ENCODE measurements at places on chromosomes 5 and 9.

GRCh38 chr9:130352586-130353285 is 87.2 kb downstream of the HMCN2 start:
- no peak overlapping the region for H3K27ac ChIP-seq
- no peaks in the 10 kb centered on the region for H3K4me1 ChIP-seq
- no peaks in the 10 kb centered on the region for H3K27me3 ChIP-seq
- no peaks in the 10 kb centered on the region for H3K36me3 ChIP-seq

GRCh38 chr5:88502179-88503040 is 233.8 kb upstream of the TMEM161B start:
- no peaks in the 10 kb centered on the region for H3K27me3 ChIP-seq
- H3K27ac ChIP-seq, result no peak overlapping the region
- no peaks in the 10 kb centered on the region for H3K36me3 ChIP-seq
- no peak for DNase-seq

DNA sequence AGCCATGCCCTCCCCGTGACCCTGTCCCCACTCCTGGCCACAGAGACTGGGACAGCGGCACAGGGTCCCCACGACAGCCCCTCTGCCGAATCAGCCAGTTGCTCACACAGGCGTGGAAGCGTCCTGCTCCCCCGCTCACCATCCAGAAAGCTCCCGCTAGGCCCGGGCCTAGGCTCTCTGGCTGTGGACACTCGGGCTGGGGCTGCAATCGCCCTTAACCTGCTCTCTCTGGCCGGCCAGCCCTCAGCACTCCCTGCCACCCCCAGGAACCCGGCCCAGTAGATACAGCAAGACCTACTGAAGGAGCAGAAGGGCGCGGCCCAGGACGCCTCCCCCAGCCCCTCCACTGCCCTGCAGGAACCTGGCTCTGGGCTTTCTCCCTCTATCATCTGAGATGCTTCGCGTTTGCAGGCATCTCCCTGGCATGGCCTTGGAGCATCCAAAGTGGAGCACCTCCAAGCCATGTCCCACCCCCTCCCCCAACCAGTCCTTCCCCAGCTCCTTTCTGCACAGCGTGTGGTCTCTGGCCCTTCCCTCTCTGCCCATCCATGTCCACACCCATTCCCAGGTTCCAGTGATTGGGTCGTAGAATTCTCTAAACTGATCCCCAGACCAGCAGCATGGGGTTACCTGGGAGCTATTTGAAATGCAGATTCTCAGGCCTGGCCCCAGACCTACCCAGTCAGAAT is 113.7 kb upstream of the LMX1B start:
- peaks cover 12% of the 10 kb centered on the region for H3K27me3 ChIP-seq
- no peak overlapping the region for H3K27ac ChIP-seq
- peaks cover 3% of the 10 kb centered on the region for H3K4me1 ChIP-seq
- H3K4me3 ChIP-seq, result peak overlapping the region; percentile 74

GRCh38 chr5:126043688-126044087 is 379.5 kb upstream of the GRAMD2B start:
- peak overlapping the region; percentile 73 for H3K27ac ChIP-seq
- H3K4me1 ChIP-seq, result peaks cover 7% of the 10 kb centered on the region
- no peak for DNase-seq
- H3K27me3 ChIP-seq, result no peaks in the 10 kb centered on the region
- no peak overlapping the region for H3K4me3 ChIP-seq
- no peaks in the 10 kb centered on the region for H3K36me3 ChIP-seq

GRCh38 chr5:78600687-78601414 is 47.7 kb downstream of the LHFPL2 start:
- H3K4me1 ChIP-seq, result peaks cover 8% of the 10 kb centered on the region
- no peak overlapping the region for H3K27ac ChIP-seq
- DNase-seq, result no peak
- no peak overlapping the region for H3K4me3 ChIP-seq
- peaks cover 61% of the 10 kb centered on the region for H3K36me3 ChIP-seq

- no peak overlapping the region for H3K4me3 ChIP-seq
- no peaks in the 10 kb centered on the region for H3K27me3 ChIP-seq
- DNase-seq, result no peak
- no peak overlapping the region for H3K27ac ChIP-seq
Measured at GRCh38 chr5:100889896-100890295, 13.2 kb downstream of the ST8SIA4 start.

DNA sequence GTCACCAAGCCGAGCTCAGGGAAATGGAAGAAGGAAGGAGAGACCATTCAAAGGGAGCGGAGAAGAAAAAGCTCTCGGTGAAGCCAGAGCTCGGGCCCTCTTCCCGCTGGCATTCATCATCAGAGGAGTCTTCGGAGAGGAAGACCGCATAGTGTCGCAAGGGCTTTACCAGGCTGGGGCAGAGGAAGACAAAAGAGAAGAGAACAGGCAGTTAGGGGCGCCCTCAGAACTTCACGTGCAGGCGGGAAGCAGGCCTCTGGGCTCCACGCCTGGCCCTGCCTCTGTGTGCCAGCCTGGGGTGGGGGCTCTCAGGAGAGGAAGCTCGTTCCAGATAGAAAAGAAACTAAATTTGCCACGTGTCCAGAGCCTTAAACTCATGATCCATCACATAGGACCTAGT is 31.7 kb downstream of the CRB2 start:
- no peak overlapping the region for H3K27ac ChIP-seq
- no peak for DNase-seq
- H3K27me3 ChIP-seq, result no peaks in the 10 kb centered on the region
- no peaks in the 10 kb centered on the region for H3K36me3 ChIP-seq

DNA sequence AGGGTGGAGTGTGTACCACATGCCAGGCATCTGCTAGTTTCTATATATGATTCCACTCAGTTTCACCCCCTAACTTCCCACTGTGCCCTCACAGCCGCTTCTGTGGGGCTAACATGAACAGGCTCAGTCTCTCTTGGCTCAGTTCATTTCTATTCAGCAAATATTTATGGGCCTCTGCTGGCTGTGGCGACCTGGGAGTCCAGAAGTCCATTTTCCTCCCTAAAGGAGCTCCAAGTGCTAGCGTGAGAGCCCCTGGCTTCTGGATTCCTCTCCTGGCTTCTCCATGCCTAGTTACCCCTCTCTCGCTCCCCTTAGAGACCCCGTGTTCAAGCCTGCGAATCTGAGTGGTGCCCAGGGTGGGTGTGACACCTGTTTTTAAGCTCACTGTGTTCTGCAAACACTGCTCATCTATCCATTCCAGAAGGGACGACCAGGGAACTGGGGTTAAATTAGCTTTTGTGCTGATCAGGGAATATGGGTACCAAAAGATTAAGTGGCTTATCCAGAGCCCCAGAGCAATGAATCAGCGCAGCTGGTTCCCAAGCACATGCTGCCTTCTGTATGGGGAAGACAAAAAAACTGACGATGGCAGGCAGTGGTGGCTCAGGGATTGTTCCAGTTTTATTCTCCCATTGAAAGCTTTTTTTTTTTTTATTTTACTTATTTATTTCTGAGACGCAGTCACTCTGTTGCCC is 57.6 kb downstream of the HMCN2 start:
- DNase-seq, result no peak
- no peak overlapping the region for H3K4me3 ChIP-seq
- no peak overlapping the region for H3K27ac ChIP-seq
- no peaks in the 10 kb centered on the region for H3K27me3 ChIP-seq
- H3K4me1 ChIP-seq, result peaks cover 1% of the 10 kb centered on the region
- no peaks in the 10 kb centered on the region for H3K36me3 ChIP-seq

GRCh38 chr5:175547842-175548241 is 69.5 kb downstream of the SFXN1 start:
- no peak overlapping the region for H3K4me3 ChIP-seq
- peaks cover 8% of the 10 kb centered on the region for H3K27me3 ChIP-seq
- no peaks in the 10 kb centered on the region for H3K36me3 ChIP-seq
- DNase-seq, result no peak
- peaks cover 10% of the 10 kb centered on the region for H3K4me1 ChIP-seq

- no peak overlapping the region for H3K27ac ChIP-seq
- DNase-seq, result no peak
- no peaks in the 10 kb centered on the region for H3K27me3 ChIP-seq
- H3K4me1 ChIP-seq, result no peaks in the 10 kb centered on the region
Measured at GRCh38 chr5:73747696-73748380, 121.8 kb downstream of the ARHGEF28 start.

DNA sequence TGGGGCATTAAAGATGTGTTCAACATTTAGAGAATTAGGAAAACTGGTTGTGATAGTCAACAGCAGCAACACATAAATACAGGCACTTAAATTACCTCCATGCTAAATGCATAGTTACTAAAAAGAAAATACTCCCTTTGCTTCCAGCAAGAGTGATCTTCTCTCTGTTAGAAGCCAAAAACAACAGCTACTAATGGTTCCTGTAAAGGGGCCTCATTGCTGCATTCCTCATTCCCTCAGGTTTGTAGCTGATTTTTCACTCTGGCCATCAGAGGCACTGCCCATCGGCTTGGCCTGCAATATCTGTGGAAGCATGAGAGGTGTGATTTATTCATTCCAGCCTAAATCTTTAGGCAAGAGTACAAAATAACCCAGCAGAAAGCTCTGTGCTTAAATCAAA is 466.0 kb upstream of the ADAMTS16 start:
- H3K4me3 ChIP-seq, result no peak overlapping the region
- H3K27me3 ChIP-seq, result no peaks in the 10 kb centered on the region
- DNase-seq, result no peak

GRCh38 chr9:84709056-84709455 is 39.5 kb downstream of the NTRK2 start:
- H3K4me1 ChIP-seq, result no peaks in the 10 kb centered on the region
- no peak overlapping the region for H3K4me3 ChIP-seq
- H3K27me3 ChIP-seq, result no peaks in the 10 kb centered on the region

DNA sequence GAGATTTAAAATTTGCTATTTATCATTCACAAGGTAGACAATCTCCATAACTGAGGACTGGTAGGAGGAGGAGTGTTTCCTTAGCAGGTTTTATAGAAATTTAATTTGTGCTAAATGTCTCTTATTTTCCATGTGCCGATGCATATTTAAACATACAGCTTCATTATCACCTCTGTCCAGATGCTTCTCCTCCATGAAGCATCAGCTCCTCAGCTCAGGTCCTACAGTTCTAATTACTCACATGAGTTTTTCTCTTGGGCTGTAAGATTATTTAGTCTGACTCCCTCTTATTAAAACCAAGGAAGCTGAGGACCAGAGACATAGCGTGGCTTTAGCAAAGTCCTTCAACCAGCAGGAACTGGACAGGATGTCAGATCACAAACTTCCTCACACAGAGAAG is 300.2 kb upstream of the PANK3 start:
- no peaks in the 10 kb centered on the region for H3K36me3 ChIP-seq
- no peak for DNase-seq
- no peak overlapping the region for H3K4me3 ChIP-seq

GRCh38 chr5:83199126-83199525 is 121.8 kb downstream of the XRCC4 start:
- no peak overlapping the region for H3K4me3 ChIP-seq
- DNase-seq, result no peak
- no peaks in the 10 kb centered on the region for H3K27me3 ChIP-seq
- no peak overlapping the region for H3K27ac ChIP-seq

GRCh38 chr5:112024769-112025168 is 267.8 kb upstream of the NREP start:
- no peak for DNase-seq
- H3K4me3 ChIP-seq, result no peak overlapping the region
- no peak overlapping the region for H3K27ac ChIP-seq
- peaks cover 48% of the 10 kb centered on the region for H3K27me3 ChIP-seq

- no peaks in the 10 kb centered on the region for H3K27me3 ChIP-seq
- H3K36me3 ChIP-seq, result no peaks in the 10 kb centered on the region
- DNase-seq, result peak; percentile 15
- H3K27ac ChIP-seq, result no peak overlapping the region
Measured at GRCh38 chr9:114469091-114469853, 36.0 kb downstream of the WHRN start.

DNA sequence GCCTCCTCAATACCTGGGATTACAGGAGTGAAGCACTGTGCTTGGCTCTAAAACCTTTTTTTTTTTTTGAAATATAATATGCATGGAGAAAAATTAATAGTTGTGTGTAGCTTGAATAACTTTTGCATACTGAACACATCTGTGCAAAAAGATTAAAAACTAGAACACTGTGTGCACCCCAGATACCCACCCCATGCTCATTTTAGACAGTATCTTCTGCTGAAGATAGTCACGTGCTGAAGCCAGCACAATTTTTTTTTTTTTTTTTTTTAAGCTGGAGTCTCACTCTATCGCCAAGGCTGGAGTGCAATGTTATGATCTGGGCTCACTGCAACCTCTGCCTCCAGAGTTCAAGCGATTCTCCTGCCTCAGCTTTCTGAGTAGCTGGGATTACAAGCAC is 39.9 kb downstream of the C9orf153 start:
- no peaks in the 10 kb centered on the region for H3K4me1 ChIP-seq
- H3K36me3 ChIP-seq, result no peaks in the 10 kb centered on the region
- H3K4me3 ChIP-seq, result no peak overlapping the region
- H3K27ac ChIP-seq, result no peak overlapping the region
- no peak for DNase-seq
- no peaks in the 10 kb centered on the region for H3K27me3 ChIP-seq

DNA sequence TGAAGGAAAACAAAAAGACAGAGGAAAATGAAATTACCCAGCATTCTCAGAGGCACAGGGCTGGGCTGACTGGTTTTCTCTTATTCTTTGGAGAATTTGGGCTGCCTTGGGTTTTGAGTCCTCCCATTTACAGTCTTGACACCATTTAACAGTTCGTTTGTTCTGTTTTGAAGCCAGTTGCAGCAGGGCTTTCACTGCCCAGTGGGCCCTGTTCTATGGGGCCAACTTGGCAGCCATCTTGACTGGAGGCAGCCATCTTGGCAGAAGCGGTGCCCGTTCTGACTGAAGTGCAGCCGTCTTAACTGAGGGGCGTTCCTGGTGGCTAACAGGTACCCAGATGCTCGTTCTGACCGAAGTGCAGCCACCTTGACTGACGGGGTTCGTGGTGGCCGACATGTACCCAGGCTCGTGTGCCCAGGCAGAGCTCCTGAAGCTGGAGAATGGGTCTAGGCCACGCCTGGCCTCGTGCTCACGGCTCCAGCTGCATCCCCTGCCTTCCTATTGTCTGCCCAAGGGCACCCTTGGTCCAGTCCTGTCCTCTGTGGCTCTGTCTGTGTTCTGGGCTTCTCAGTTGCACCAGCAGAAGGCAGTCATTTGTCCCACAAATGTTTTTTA is 164.4 kb downstream of the GAPVD1 start:
- DNase-seq, result no peak
- no peaks in the 10 kb centered on the region for H3K4me1 ChIP-seq
- H3K27ac ChIP-seq, result no peak overlapping the region
- no peak overlapping the region for H3K4me3 ChIP-seq

- DNase-seq, result peak; percentile 16
- no peak overlapping the region for H3K27ac ChIP-seq
- H3K27me3 ChIP-seq, result peaks cover 8% of the 10 kb centered on the region
- H3K4me1 ChIP-seq, result no peaks in the 10 kb centered on the region
Measured at GRCh38 chr9:34463098-34463900, 4.7 kb downstream of the DNAI1 start.

GRCh38 chr9:104831681-104832080 is 67.8 kb downstream of the NIPSNAP3B start:
- no peak overlapping the region for H3K27ac ChIP-seq
- H3K27me3 ChIP-seq, result no peaks in the 10 kb centered on the region
- no peaks in the 10 kb centered on the region for H3K4me1 ChIP-seq
- H3K4me3 ChIP-seq, result no peak overlapping the region
- peak; percentile 17 for DNase-seq

GRCh38 chr5:168860503-168860902 is 281.3 kb upstream of the PANK3 start:
- no peak overlapping the region for H3K4me3 ChIP-seq
- peaks cover 65% of the 10 kb centered on the region for H3K27me3 ChIP-seq
- no peak for DNase-seq
- H3K27ac ChIP-seq, result no peak overlapping the region
- peaks cover 5% of the 10 kb centered on the region for H3K4me1 ChIP-seq

Measured in endodermal cell (in vitro differentiated cells).